ENCODE measurements at places on chromosomes 3 and 15.
A peak's percentile ranks its signal among the peaks of the same experiment; 100 is the strongest.

DNA sequence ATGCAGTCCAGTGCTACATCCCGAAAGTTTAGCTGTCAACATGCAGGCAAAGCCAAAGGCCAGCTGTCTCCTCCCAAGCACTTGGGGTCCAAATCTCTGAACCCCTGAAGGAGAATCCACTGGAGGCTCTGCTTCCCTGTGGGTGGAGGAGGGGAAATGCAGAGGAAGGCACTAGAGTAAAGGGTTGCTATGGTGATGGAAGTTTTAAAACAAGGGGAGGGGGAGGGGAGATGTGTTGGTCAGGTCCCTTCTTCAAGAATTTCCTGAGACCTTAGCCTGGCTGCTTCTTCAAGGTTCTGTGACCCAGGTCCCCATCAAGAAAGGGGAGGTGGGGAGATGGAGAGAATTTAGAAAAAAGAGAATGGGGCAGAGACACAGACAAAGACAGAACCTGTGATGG is 2.3 kb downstream of the CAMKV start:
- DNase-seq, result no peak

DNA sequence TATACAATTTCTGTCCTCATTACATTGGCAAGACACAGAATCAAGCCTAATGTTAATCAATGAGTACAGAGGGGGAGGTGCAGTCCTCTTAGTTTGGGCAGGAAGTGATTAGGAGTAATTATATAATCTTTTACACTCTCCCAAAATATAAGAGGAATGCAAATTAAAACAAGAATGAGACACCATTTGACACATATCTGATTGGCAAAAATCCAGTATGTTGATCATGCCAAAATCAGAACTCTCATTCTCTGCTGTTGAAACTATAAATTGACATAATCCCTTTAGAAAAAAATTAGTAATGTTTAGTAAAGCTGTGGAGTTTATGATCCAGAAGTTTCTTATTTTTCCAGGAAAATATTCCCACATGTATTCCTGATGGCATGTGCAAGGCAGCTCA is 373.4 kb downstream of the EPHA6 start:
- no peak for DNase-seq

DNA sequence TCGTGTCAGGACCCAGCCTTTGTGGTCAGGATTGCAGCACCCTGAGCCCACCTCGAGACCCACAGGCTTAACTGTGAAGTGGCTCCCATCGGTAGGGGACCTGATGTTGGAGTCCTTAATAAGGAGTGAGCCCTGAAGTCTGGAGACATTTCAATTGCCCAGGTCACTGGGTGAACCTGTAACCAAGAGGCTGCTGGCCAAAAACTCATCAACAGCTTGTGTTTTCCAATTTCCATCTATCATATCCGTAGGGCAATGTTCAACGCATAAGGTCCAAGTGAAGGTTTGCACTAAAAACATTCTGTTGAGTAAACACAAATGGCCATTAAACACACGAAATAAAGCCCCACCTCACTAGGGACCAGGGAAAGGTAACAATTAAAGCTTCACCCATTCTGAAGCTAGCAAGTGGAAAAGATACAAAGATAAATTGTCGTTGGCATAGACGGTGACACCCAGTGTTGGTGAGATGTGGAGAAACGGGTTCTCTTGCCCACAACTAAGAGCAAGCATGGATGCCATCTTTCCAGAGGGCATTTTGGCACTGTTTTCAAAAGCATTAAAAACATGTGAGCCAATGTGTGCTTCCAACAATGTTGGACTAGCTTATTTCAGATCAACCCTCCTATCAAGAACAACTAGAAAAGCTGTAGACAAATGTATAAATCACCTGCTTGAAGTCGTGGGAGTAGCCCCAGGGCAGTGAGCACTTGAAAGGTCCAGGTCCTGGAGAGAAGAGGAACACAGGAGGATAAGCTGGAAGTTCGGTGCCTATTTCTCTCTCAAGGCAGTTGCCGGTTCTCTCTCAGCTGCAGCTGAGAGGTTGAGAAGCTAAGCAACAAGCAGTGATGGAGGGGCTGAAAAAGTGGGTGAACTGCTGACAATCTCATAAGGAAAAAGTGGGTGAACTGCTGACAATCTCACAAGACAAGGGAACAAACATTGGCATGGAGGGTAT is 56.3 kb upstream of the PCSK6 start:
- no peak for DNase-seq

DNA sequence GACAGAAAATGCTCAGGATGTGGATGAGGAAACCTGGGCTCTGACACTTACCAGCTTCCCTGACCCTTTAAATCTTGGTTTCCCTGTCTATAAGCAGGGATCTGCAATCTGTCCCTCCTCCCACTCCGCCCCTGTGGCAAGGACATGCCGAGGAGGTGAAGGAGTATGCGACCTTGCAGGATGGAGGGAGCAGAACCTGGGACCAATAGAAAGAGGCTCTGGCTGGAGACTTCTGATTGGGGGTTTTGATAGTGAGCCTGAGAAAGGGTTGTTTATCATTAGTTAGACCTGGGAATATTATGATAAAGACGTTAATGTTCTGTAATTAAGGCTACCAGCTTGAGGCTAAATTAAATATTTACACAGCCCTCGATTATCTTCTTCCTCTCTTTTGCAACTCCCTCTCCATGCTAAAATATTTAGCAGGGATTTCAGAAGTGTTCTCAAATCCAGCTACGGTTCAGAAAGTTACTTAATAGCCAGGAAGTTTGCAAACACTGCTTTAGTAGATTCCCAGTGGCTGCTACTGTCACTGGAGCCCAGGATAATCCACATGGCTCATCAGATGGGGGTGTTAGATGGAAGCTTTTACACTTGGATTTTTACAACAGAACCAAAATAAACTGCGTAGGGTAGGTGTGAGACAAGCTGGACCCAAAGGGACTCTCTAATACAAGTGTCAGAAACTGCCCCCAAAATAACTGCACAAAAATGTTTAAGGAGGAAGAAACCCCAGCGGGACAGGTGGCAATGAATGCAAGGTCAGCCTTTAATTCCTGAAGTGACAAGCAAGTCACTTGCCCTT is 9.2 kb upstream of the PAQR5 start:
- no peak for DNase-seq

GRCh38 chr3:177983320-177983719 is 552.9 kb upstream of the KCNMB2 start:
- no peak for DNase-seq

- no peak for DNase-seq
These were observed 15.7 kb upstream of the KLHL24 start for GRCh38 chr3:183619624-183620251.

DNA sequence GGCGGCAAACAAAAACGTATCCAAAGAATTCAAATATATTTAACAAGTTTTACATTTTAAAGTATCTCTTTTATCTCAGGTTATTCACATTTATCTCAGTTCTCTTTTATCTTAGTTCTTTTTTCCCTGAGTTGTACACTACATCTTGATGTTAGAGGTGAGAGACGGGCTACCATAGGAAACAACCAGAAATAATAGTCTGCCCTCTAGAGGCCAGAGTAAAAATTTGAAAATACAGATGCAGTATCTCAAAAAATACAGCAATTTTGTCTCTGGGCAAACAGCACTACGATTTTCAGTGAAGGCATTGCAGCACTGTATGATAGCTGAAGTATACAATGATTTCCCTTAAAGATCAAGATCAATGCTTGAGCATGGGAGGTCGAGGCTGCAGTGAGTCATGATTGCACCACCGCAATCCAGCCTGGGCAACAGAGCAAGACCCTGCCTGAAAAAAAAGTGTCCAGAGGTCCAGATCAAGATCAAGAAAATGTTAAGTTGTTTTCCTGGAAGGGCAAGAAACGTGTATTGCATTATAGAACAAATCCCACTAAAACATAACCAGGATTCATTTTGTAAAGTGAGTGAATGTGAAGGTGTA is 82.6 kb upstream of the ATP11B start:
- peak; percentile 42 for DNase-seq

- DNase-seq, result peak; percentile 66
These were observed at the start of gene SYNM for GRCh38 chr15:99104788-99105513. Gene SYNM, plus strand, starts transcription at chr15:99105080. Its CDS starts 120 bp downstream, at chr15:99105200.

- no peak for DNase-seq
These were observed 87.0 kb upstream of the ZNF280D start for GRCh38 chr15:56820333-56820732.

DNA sequence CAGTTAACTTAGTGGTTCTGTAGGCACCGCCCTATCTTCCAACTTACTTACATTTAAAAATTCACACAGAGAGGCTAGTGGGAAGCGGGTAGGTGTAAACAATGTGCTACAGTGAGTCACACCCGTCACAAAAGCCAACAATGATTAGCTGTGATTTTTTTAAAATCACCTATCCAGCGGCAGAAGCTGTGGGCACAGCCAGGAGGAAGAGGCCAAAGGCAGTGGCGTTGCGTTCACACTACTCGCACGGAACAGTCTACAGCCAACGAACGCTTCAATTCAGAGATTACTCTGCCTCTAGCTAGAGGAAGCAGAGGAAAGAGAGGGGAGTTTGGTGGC is 2.5 kb upstream of the NLGN1 start:
- DNase-seq, result peak; percentile 74

DNA sequence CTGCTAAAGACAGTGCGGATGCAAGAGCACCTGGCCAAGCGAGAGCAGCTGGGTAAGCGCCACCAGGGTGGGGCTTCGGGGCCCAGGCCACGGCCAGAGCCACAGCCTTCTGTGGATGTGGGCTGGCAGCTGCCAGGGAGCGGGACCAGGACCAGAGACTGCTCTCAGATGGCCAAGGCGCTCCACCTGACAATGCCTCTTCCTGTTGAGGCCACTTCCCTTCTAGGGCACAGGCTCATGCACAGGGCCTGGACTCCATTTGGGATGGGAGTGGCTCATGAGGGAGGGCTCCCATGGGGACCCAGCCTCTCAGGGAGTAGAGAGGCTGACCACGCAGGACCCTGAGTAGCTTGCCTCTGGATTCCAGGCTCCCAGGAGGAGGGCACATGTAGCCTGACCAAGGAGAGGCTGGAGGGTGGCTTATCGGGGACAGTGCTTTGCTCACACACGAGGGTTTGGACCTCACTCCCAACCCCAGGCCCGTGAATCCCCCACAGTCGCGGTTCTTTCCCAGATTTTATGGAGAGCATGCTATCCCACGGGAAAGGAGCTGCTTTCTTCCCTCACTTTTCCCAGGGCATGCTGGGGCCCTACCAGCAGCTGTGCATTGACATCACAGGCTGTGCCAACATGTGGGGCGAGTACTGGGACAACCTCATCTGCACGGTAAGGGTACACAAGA is 25.1 kb downstream of the ACAA1 start:
- no peak for DNase-seq

GRCh38 chr3:94156626-94157025 is 93.8 kb downstream of the NSUN3 start:
- no peak for DNase-seq

DNA sequence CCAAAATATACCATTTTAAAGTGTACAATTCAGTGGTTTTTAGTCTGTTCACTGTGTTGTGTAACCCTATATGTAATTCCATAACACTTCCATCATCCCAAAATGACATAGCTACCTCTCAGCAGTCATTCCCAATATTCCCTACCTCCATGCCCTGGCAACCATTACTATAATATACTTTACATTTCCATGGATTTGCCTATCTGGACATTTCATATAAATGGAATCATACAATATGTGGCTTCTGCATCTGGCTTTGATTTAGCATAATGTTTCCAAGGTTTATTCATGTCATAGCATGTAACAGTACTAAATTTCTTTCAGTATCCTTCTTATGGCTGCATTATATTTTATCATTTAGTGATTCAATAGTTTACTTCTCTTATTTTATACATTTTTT is 25.3 kb downstream of the FAM98B start:
- no peak for DNase-seq

DNA sequence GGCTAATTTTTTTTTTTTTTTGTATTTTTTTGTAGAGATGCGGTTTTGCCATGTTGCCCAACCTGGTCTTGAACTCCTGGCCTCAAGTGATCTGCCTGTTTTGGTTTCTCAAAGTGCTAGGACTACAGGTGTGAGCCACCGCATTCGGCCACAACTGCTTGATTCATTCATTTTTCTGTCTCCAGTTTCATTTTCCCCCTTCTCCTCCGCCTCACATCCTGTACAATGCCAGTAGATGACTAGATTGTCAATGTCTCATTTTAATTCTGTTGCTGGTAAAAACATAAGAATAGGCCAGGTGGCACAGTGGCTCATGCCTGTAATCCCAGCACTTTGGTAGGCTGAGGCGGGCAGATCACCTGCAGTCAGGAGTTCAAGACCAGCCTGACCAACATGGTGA is 12.0 kb upstream of the ZNF592 start:
- no peak for DNase-seq
